Stomach (tissue), 19 donors: ENCODE measurements at places on chromosomes 11 and 22. TPM values are rescaled to one million over a fixed set of nuclear protein-coding genes. Genes with fewer than 3 reads are reported as not detected.
A peak's percentile ranks its signal among the peaks of the same experiment; 100 is the strongest.

DNA sequence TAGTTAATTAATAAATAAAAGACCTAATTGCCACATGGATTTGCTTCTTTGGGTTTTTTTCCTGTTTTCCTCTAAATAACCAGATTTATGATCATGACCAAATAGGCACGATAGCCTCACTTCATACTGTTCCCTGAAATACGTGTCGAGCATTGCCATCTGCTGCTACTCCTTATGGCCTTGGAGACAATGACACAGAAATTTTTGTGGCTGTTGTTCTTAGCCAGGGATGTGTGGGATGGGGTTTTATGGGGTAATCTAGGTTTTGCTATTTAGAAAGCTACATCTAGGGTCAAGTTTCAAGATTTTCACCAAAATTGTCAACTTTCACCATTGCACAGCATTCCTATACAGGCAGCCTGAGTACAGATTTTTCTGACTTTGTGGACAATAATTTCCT lies 145.2 kb downstream of the DBX1 start:
- H3K4me1 ChIP-seq: peaks cover 11% of the 10 kb centered on the region
- no peak for DNase-seq
- no peak overlapping the region for H3K27ac ChIP-seq
- no peaks in the 10 kb centered on the region for H3K36me3 ChIP-seq
- H3K27me3 ChIP-seq: no peaks in the 10 kb centered on the region

DNA sequence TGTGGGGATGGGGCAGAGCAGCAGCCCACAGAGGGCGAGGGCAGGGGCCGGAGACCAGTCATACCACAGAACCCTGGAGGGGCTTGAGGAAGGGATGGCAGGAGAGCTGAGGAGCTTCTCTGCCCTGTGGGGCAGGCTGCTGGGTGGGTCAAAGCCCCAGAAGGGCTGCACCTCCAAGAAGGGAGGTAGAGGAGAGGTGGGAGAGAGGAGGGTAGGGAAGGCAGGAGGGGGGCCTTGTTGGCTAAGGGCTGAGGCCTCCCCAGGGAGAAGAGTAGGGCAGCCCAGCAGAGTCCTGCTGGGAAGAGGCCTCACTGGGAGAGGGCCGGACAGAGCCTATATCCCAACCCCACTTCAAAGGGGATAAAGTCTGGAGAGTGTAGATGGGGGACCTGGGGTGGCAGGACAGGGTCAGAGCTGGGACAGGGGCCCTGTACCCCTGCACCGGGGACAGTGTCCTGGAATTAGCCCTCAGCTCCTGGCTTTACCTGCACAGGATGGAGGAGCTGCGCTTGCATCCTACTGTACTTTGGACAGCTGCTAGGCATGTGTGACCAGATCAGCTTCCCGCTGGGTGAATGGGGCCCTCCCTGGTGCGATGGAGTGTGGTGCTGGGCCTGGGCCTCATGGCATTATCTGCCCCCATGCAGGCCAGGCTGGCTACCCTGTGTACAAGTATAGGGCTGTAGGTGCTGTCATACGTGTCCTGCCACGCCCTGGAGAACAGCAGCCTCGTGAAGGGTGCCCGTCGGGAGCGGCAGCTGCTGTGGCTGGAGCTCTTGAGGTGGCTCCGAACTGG lies 7.3 kb downstream of the DGCR6L start:
- peaks cover 9% of the 10 kb centered on the region for H3K36me3 ChIP-seq
- peak; percentile 9 for DNase-seq
- peaks cover 20% of the 10 kb centered on the region for H3K4me1 ChIP-seq
- no peaks in the 10 kb centered on the region for H3K27me3 ChIP-seq
- no peak overlapping the region for H3K27ac ChIP-seq

GRCh38 chr22:39266398-39267030 lies 21.7 kb upstream of the PDGFB start:
- no peak for DNase-seq
- no peaks in the 10 kb centered on the region for H3K4me1 ChIP-seq
- no peak overlapping the region for H3K4me3 ChIP-seq
- no peaks in the 10 kb centered on the region for H3K36me3 ChIP-seq
- peak overlapping the region; percentile 38 for H3K27ac ChIP-seq

The RAB39A gene
- 0.62 TPM for polyA plus RNA-seq

DNA sequence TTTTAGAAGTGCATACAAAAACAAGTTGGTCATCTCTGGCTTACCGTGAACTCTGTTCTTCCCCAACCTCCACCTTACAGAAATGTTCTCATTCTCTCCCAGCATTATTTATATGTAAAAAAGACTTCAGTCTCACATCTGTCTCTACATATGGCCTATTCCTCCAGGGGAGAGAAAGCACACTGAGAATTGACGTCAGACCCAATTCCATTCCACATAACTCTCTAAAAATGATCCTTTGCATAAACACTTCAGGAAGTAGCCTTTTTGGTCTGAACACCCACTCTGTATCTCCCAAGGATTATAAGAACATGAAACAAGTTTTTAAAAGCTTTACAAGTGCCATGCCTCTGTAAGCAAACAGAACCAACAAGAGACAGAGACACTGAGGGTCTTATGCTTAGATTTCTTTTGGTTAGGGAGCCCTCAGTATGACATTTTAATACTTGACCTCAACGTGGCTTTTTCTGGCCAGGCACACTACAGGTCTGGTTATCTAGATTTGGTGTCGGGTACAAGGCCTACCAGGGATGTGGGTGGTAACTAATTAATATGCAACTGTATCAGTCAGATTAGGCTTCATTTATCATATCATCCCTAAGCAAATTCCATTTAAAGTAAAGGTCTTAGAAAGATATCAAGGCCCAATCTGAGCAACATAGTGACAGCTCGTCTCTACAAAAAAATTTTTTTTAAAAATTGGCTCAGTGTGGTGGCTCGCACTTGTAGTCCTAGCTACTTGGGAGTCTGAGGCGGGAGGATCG lies 48.5 kb upstream of the PPP2R1B start:
- no peaks in the 10 kb centered on the region for H3K27me3 ChIP-seq
- peak overlapping the region; percentile 21 for H3K27ac ChIP-seq
- H3K36me3 ChIP-seq: peaks cover 3% of the 10 kb centered on the region
- peaks cover 17% of the 10 kb centered on the region for H3K4me1 ChIP-seq
- no peak for DNase-seq

DNA sequence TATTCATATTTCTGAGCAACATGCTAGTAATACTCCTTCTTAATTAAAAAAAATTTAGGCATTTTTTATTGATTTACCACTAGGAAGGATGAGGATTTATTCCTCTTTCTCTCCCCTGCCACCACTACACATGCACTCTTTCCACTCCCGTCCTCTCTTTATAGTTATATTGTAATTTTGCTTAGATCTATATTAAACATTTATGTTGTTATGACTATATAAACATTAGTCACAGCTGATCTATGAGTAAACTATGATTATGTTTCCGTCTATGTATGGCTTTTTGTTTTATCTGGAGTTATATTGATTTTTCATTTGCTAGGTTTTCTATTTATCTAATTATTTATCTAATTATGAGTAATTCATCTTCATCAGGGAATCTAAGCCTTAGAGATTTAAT lies 17.8 kb downstream of the CCDC15 start:
- H3K27me3 ChIP-seq: no peaks in the 10 kb centered on the region
- no peak for DNase-seq
- H3K4me3 ChIP-seq: no peak overlapping the region
- H3K36me3 ChIP-seq: no peaks in the 10 kb centered on the region
- no peaks in the 10 kb centered on the region for H3K4me1 ChIP-seq

GRCh38 chr22:19803736-19804267 lies 43.2 kb downstream of the TBX1 start:
- peaks cover 25% of the 10 kb centered on the region for H3K36me3 ChIP-seq
- DNase-seq: no peak
- no peak overlapping the region for H3K27ac ChIP-seq
- H3K4me1 ChIP-seq: peaks cover 14% of the 10 kb centered on the region
- no peak overlapping the region for H3K4me3 ChIP-seq

The FOXRED1 gene
- polyA plus RNA-seq: 17.3 TPM

The RIMBP3C gene
- not detected for polyA plus RNA-seq

DNA sequence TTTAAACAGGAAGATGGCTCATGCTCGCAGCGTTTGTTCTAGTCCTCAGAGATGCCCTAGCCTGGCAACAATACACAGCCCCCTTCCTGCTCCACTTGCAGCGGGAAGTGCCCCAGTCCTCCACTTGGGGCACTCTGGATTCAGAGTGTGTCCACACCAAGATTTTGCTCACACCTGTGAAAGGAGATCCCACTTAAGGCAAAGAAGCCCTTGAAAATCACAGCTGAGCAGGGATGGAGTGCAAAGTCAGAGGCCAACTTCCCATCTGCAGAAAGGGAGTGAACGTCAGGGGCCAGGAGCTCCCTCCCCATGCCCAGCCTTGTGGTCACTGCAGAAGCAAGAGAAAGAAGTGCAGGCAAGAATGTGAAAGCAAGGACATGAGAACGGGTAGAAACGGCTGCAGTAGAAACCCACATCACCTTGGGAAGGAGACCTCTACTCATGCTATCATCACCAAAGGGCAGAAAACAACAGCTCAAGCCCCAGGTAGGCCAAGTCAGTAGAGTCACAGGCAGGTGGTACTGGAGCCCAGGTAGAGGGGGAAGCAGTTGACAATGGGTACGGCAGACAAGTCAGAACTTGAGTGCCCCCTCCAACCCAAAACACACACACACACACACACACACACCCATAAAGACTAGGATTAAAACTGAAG lies 157.4 kb downstream of the BUD13 start:
- DNase-seq: no peak
- H3K4me3 ChIP-seq: no peak overlapping the region
- no peaks in the 10 kb centered on the region for H3K4me1 ChIP-seq
- H3K36me3 ChIP-seq: no peaks in the 10 kb centered on the region

- no peaks in the 10 kb centered on the region for H3K36me3 ChIP-seq
- no peak overlapping the region for H3K27ac ChIP-seq
- DNase-seq: no peak
- H3K4me3 ChIP-seq: no peak overlapping the region
- H3K4me1 ChIP-seq: no peaks in the 10 kb centered on the region
Measured at GRCh38 chr11:112999520-112999919, 38.3 kb downstream of the NCAM1 start.

- no peaks in the 10 kb centered on the region for H3K27me3 ChIP-seq
- H3K27ac ChIP-seq: peak overlapping the region; percentile 32
- H3K4me3 ChIP-seq: no peak overlapping the region
- peaks cover 4% of the 10 kb centered on the region for H3K4me1 ChIP-seq
Measured at GRCh38 chr11:60985991-60986915, 14.8 kb downstream of the CD6 start.

- H3K4me1 ChIP-seq: peaks cover 30% of the 10 kb centered on the region
- H3K36me3 ChIP-seq: no peaks in the 10 kb centered on the region
- peak overlapping the region; percentile 60 for H3K27ac ChIP-seq
- no peaks in the 10 kb centered on the region for H3K27me3 ChIP-seq
- no peak overlapping the region for H3K4me3 ChIP-seq
Measured at GRCh38 chr22:36015811-36016529, 12.7 kb downstream of the RBFOX2 start.

GRCh38 chr11:69400771-69401590 lies 80.5 kb upstream of the LINC01488 start:
- DNase-seq: no peak
- H3K27ac ChIP-seq: no peak overlapping the region
- no peaks in the 10 kb centered on the region for H3K27me3 ChIP-seq
- H3K4me3 ChIP-seq: no peak overlapping the region
- no peaks in the 10 kb centered on the region for H3K36me3 ChIP-seq

DNA sequence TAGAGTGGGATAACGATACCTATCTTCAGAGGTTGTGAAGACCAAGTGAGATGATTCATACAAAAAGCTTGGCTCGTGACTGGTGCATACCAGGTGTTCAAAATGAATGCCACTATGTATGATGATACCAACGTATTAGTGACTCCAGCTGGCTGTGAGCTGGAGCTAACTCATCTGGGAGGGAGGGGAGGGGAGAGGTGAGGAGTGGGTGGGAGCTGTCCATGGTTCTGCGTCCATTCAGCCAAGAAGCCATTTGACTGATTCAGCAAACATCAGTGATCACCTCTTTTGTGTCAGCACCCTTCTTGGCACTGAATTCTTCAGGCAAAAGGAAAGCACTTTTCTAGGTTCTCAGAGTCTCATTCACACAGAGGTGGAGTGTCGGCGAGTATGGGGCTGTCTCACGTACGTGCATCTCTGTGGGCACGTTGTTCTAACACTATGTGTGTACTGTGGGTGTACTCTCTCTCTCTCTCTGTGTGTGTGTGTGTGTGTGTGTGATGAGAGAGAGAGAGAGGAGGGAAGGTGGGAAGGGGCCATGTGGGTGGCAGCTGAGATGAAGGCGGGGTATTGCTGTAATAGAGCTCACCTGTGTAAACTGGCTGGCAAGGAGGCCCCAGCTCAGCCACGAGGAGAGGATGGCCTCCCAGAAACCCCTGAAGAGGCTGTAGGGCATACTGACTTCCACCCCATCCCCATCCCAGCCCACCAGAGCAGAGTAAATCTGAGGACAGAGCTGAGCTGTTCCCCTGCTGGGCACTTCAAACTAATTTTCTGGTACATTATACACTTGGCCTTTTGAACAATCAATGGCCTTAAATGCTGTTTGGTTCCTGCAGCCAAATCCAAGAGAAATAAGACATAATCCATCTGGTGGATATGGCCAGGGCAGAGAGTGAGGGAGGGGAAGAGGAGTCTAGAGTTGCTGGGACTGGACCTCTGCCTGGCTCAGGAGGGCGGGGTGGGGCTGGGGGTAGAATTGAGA lies 96.1 kb upstream of the THY1 start:
- H3K4me1 ChIP-seq: no peaks in the 10 kb centered on the region
- DNase-seq: peak; percentile 80
- H3K27ac ChIP-seq: no peak overlapping the region

The EIF3D gene
- polyA plus RNA-seq: 230 TPM

GRCh38 chr22:21449531-21450319 lies 17.5 kb upstream of the TMEM191C start:
- no peak for DNase-seq
- H3K4me3 ChIP-seq: no peak overlapping the region
- no peaks in the 10 kb centered on the region for H3K27me3 ChIP-seq
- no peak overlapping the region for H3K27ac ChIP-seq

The PRR33 gene
- not detected for polyA plus RNA-seq

DNA sequence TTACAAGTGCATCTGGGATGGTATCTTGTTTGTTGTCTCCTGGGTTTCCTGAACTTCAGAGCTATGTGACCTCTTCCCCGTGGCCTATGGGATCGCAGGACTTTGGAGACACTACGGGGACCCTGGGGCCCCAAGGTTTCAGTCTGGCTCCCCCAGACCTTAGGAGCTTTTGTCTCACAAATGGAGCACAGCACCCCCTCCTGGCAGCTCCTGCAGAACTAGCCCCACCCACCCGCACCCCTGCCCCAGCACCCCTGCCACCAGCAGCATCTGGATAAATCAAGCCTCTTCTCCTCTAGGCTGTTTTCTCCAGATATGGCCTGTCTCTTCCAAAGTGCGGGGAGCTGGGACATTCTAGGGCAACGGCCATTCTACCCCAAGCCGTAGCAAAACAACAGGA lies 10.4 kb downstream of the RCOR2 start:
- H3K27me3 ChIP-seq: no peaks in the 10 kb centered on the region
- H3K4me3 ChIP-seq: no peak overlapping the region
- DNase-seq: peak; percentile 63
- peaks cover 92% of the 10 kb centered on the region for H3K36me3 ChIP-seq

DNA sequence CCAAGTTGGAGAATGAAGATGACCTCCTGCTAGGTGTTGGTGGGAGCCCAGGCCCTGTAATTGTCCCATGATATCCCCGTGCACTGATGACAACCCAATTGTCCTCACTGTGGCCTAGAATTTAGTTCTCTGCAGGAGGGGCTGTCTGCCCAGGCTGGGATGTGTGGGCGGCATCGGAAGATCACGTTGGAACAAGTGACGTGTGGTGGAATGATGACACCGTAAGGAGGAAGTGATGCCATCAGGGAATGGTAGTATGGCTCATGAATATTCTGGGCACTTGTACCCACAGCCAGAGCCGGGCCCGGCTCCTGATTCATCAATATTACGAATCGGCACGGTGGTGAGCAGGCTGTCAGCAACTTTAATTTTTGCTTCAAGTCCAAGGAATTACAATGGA lies 111.6 kb downstream of the MIAT start:
- H3K36me3 ChIP-seq: peaks cover 17% of the 10 kb centered on the region
- H3K4me1 ChIP-seq: no peaks in the 10 kb centered on the region
- no peaks in the 10 kb centered on the region for H3K27me3 ChIP-seq
- H3K27ac ChIP-seq: no peak overlapping the region
- H3K4me3 ChIP-seq: no peak overlapping the region
